Brain (organoid and tissue), 16 donors: ENCODE measurements at places on chromosomes 5 and 9.

GRCh38 chr9:108473209-108474112, 382.3 kb downstream of the ACTL7B start:
- peak; percentile 63 for DNase-seq

DNA sequence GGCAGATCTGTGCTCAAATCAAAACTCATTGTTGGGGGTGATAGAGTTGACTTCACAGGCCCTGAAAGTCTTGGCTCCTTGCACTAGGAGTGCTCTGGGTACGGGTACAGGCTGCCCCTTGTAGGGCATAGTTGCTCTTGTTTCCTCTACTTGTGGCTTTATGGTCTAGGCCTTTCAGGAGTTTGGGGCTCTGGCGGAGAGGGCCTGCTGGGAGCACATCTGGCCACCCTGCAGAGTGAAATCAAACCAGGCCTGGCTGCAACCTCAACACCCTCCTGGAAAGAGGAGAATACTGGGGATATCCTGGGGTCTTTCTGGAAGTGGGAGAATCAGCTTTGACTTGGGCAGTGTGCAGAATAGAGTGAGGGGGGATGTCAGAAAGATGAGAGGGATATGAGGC, 1.5 kb downstream of the TGFBI start:
- no peak for DNase-seq

DNA sequence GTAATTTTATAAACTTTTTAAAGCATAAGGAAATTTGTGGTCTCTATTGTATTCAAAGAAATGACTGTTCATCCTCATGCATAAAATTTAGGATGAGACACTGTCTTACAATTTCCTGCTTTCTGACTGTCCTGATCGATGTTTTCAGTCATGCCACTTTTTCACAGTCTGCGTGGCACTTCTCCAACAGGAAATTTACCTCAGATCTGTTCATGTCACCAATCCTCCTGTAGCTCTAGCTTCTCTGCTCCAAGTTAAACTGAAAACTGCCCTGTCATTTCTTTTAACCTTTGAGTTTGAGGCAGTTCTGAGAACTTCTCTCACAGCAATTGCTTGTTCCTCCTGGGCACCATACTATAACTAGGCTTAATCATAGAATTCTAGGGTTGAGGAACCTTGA, 455.1 kb downstream of the EFNA5 start:
- DNase-seq, result no peak

DNA sequence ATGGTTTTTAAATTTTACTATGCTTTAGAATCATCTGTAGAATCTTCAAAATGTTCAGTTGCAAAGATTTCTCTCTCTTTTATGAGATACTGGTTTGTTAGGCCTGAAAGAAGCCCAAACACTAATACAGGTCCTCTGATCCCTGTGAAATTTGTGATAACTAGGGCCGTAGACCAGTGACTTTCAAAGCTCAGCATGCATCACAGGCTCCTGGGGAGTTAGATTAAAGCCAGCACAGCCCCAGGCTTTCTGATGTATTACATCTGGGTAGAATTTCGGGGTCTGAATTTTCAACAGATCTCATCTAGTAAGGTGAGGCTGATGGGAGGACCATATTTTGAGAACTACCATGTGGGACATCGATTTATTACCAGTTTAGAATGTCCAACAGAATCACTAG, 194.1 kb upstream of the PTPRD start:
- DNase-seq, result no peak

DNA sequence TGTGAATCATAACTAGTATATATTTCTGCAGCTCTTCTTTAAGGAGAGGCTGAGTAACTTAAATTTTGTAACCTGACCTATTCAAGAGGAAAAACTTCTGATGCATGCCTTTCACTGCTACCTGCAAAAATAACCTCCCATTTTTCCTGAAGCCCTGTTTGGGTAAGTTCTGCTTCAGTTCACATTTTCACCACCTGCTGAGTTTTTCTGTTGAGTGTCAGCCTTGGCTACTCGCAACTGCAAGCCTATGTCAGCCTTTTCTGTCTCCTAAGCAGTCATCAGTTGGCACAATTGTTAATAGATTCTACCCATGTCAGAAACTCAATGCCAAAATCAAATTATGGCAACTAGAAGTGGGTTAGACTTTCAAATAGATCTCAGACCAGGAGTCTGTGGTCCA, 8.2 kb upstream of the TNFAIP8 start:
- DNase-seq, result no peak

DNA sequence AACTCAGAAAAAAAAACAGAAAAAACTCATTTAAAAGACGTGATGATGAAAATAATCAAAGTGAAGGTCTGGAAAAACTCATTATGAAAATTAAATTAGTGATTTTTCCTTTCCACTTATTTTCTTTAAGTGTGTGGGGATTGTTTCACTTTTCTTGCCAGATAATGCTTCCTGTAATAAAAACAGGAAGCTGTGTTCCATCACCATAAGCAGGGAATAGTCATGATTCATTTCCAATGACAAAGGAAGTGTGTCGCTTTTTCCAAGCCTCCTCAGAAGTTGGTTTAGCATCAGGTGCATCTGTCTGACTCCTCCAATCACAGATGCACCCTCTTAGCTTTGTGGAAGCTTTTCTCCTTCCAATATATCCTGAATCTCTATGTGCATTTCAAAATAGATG, 2068.7 kb downstream of the MAT2B start:
- no peak for DNase-seq

DNA sequence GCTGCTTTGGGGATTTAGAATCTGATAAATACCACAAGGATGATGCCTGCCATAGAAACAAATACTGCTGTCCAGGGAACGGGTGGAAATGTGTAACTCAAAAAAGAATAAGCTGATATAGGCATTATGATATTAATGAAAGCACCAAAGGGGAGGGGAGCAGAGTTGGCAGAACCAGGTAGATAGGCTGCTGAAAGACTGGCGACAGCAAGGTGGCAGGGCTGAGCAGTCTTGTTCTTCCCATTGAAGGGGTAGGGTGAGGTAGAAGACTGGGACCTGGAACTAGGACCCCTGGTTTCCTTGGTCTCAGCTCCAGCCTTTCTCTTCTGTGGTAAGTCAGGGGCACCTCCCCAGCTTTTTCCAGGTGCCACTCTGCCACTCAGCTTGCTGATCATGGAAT, 31.4 kb upstream of the TMOD1 start:
- DNase-seq, result peak; percentile 27

DNA sequence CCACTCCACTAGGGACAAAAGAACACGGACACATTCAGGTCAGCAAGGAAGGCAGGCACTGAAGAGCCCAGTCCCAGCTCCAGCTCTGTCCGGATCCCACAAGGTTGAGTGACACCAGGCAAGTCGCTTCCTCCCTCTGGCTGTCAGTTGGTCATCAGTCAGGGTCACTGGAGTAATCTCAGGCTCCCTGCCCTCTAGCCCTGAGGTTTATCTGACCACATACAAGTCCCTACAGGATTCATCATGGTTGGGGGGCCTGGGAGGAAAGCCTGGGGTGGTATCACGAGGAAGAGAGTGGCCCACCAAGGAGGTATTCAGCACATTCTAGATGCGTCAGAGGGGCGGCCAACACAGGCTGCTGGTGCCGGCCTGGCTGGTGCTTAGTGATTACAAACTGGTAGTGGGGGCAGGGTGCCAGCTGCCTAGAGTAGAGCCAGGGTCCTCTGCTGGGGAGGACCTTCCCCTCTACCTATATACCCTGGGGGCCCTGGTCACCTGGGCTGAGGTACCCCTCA, 81.5 kb downstream of the SHB start:
- no peak for DNase-seq

- no peak for DNase-seq
Measured at GRCh38 chr9:78130853-78131252, 99.2 kb upstream of the GNAQ start.

GRCh38 chr5:143569213-143569701, 165.8 kb upstream of the NR3C1 start:
- DNase-seq, result no peak

GRCh38 chr9:69036309-69036708, 757 bp downstream of the FXN start:
- DNase-seq, result peak; percentile 15

GRCh38 chr9:132439153-132439552, 29.1 kb downstream of the CFAP77 start:
- DNase-seq, result no peak

DNA sequence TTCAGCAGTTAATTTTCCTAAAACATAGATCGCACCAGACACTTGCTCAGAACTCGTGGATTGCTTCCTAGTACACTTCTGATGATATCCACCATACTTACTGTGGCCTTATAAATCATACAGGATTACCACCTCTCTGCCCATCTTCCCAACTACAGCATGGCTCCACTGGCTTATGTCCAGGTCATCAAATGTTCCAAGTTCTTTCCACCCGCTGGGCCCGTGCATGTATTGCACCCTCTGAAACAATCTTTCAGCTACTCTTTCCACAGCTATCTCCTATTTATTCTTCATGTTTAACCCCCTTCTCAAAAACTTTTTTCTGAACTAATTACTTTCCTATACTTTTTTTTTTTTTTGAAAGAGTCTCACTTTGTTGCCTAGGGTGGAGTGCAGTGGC, 18.5 kb downstream of the FBXW2 start:
- no peak for DNase-seq

- no peak for DNase-seq
Measured at GRCh38 chr9:68683433-68683832, 21.6 kb upstream of the PIP5K1B start.

DNA sequence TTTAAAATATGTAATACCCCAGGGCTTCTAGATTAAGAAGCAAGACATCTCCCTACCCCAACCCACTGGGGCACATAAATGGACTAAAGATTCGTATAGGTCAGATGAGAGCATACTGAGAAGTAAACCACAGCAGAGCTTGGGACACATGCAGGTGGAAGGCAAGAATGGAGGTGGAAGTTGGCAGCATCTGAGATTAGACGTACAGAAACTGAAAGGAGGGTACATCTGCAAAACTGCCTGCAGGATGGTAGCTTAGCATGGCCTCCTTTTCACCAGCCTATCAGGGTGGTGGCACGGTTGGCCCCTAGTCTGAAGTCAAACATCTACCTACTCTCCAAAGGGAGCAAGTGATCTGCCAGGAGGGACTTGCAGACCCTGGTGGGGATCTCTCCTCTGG, 181.8 kb downstream of the TSSK1B start:
- DNase-seq, result no peak

GRCh38 chr9:111731928-111732327, 62.8 kb downstream of the SHOC1 start:
- DNase-seq, result no peak

- peak; percentile 96 for DNase-seq
Measured at GRCh38 chr5:141513627-141514329, 24.9 kb downstream of the PCDHGC5 start.

- no peak for DNase-seq
Measured at GRCh38 chr5:167393358-167393757, 898.1 kb upstream of the WWC1 start.

GRCh38 chr9:34451135-34451534, 7.2 kb downstream of the FAM219A start:
- DNase-seq, result no peak

GRCh38 chr5:55418994-55419968, 111.5 kb downstream of the MTREX start:
- no peak for DNase-seq

- DNase-seq, result no peak
Measured at GRCh38 chr5:125052584-125052983, 306.1 kb upstream of the ZNF608 start.

- DNase-seq, result peak; percentile 30
Measured at GRCh38 chr5:72377910-72378638, 57.9 kb downstream of the PTCD2 start.

GRCh38 chr5:161846746-161847145, 1.2 kb upstream of the GABRA1 start:
- DNase-seq, result peak; percentile 66

DNA sequence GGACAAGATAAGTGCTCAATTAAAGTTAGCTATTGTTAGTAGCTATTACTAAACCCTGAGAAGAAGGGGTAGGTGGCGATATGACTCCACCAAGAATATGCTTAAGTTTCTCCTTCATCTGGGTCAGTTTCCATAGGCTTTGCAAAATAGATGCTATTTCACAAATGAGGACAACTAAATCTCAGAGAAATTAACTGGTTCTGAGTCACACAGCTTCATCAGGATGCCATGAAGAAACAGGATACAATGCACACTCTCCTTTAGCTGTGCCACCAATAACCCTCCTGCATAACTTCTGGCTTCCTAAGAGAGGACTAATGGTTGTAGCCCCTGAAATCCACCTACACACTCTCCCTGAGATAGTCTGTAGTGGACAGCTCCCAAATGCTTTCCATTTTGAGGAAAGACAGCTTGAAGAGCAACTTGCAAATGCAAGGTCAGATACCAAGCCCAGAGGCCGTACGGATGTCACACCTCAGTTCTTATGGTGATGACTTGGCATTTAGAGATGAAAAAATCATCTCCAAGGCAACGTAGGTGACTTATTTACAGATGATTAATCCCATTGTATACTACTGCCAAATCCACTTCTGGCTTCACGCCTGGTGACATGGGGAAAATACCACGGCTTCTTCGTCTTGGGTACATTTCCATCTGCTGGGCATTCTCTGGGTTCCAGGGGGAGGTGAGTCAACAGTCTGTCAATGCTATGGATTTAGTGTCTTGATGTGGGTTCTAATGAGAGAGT, 251.4 kb upstream of the IL12B start:
- DNase-seq, result peak; percentile 46

DNA sequence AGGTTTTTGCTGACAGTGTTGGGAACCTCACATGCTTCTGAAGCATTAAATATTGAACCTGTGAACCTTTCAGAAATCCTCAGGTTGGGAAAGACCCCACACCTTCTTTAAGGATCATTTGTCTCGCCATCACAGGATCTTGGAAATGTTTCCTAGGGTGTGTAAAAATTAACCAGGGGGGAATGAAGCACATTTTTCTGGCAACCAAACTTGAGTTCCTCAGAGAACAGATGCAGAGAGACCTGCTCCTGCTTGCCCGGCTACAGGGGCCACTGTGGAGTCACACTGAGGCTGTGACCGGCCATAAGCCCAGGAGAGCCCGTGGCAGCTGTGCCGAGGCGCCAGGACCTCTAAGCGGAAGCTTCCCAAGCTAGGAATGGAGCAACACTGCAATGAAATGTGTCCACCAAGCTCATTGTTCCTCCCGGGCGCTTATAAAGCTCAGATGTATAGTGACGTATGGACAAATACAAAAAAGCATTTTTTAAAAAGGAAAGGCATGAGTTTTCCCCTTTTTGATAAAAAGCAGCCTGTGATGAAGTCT, 7.7 kb downstream of the CXCL14 start:
- no peak for DNase-seq

GRCh38 chr5:135891268-135891667, 4.4 kb downstream of the IL9 start:
- DNase-seq, result peak; percentile 50

DNA sequence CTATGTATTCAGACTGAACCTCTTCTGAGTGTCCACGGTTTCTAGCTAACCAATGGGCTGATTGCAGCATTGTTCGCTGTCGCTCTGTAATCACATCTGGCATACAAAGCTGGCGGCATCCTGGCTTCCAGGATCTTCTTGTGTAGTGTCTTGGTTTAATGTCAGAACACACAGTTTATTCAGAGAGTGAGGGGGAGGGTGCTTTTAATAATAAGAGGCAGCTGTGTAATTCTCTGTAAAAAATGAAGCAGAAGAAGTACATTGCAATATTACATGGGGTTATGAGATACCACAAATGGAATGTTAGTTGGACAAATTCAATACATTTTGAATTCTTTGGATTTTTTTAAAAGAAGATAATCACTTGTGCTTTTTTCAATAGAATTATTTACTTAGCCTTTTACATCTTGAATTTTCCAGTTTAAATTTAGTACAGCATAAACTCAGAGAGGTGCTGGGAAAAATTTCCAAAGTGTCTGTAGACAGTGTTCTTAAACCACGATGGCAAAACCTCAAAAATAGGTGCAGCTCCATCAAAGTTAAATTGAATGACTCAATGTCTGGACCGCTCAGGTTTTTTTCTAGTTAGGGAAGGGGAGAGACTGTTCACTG, 206.0 kb downstream of the PCSK1 start:
- DNase-seq, result peak; percentile 39
